Stimulated activated CD4-positive, alpha-beta T cell treated with anti-CD3 and anti-CD28 coated beads, Interleukin-4, amount 100 ng/mL, for 24 hours (primary cell): ENCODE measurements at places on chromosomes 11 and 22.
A peak's percentile ranks its signal among the peaks of the same experiment; 100 is the strongest.

- no peak for DNase-seq
Measured at GRCh38 chr11:9568854-9569587, 4.4 kb upstream of the WEE1 start.

GRCh38 chr11:69799582-69799981, 19.6 kb downstream of the FGF3 start:
- no peak for DNase-seq

DNA sequence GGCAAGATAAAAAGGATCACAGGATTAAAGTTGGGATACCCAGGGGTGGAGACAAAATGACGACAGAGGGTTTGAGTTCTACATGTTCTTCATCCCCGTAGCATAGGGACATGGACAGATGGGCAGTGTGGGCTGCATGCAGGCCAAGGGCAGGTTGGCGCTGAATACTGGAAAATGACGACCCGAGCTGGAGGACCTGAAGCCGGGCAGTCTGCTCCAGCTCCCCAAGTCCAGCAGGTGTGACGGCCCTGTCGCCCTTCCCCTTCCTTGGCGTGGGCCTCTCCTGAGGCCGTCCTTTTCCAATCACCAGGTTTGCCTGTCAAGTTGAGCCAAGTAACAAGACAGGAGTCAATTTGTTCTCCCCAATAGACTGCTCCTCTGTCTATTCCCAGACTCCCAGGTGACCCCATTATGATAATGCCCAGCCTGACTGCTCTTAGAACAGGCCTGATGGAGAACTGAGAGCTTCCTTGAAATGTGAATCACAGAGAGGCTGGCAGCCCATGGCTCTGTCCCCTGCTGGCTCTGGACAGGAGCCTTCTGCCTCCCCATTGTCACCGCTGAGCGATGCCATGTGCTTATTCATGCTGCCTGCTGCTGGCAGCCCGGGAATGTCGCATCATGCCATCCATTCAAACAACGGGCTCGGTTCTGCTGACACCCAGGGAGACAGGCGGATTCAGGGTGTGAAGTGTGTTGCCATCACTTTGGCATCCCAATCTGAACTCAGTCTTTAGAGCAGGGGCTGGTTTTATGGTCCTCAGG, 392.1 kb downstream of the NTM start:
- no peak for DNase-seq

GRCh38 chr11:87063982-87064381, 26.2 kb downstream of the TMEM135 start:
- no peak for DNase-seq

DNA sequence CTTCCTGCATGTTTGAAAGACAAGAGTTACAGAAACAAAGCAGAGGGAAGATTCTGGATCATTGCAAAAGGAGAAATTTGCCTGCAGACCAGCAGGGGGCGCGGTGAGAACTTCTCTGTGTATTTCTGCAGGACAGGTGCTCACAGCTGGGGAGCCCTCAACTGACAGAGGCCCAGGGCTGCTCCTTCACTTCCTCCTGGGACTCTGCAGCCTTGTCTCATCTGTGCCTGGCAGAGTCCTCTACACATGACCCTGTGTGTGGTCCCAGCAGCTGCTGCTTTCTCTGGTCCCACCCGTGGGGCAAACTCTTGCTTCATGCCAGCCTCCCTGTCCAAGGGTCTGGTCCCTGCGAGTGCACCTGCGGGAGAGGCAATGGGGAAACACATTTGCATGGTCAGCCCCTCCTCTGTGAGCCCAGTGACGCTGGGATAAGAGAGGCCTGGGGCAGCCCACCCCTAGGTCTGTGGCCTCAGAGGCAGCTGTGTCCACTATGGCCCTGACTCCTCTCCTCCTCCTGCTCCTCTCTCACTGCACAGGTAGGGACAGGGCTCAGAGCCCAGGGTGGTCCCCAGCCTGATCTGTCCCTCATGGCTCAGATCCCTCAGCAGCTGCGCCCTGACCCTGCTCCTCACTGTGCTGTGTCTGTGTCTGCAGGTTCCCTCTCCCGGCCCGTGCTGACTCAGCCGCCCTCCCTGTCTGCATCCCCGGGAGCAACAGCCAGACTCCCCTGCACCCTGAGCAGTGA, 43.2 kb upstream of the VPREB1 start:
- peak; percentile 67 for DNase-seq
